ENCODE measurements at places on chromosomes 1 and 21. TPM values are rescaled to one million over a fixed set of nuclear protein-coding genes. Genes with fewer than 3 reads are reported as not detected.

Gene BRINP2
- total RNA-seq, result 0.23 TPM

Gene LCE1E
- not detected for total RNA-seq

GRCh38 chr1:5927506-5928370 is 64.5 kb downstream of the NPHP4 start:
- DNase-seq, result no peak

GRCh38 chr1:38775175-38775845 is 84.3 kb downstream of the RRAGC start:
- DNase-seq, result no peak
